Activated T-helper 1 cell treated with anti-CD3 and anti-CD28 coated beads, Interleukin-12 subunit alpha, Interleukin-12 subunit beta, Interleukin-2, Interleukin-4 antibody, amounts not matched to agents 30 ng/mL and 10 ng/mL and 1 ng/mL, durations not matched to agents 14 hours and 24 hours and 36 hours (primary cell): ENCODE measurements at places on chromosomes 5 and 9.
A peak's percentile ranks its signal among the peaks of the same experiment; 100 is the strongest.

GRCh38 chr5:82347201-82347865 lies 69.2 kb upstream of the RPS23 start:
- no peak for DNase-seq

DNA sequence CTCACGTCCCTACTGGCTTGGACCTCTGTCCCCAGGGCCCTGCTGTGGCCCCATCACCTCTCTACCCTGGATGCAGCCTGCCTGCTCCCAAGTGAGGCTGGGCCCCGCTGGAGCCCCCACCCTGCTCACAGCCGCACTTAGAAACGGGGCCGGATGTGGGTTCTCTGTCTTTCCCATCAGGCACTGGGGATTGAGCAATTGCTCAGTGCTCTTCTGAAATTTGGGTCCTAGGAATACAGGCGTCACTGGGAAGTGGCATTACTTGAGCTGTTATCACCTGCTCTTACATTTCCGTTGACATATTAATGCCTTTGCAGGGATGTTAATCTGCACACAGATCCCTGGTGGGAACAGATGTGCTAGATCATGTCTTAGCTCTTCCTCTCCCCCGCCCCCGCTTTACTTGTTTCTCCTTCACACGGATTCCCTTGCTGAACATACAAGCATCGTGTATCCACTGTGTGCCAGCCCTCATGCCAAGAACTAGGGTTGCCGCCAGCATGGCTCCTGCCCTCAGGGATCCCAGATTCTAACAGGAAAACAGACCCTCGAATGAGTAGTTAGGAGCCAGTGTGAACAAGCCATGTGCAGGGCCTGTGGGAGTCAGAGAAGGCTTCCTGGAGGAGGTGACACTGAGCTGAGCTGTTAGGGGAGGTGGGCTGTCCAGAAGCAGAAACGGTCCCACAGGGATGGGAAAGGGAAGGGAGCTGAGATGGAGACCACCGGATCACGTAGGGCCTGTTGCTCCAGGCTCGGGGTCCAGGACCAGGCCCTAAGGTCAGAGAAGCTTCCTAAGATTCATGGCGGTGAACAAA lies 65.1 kb downstream of the NEK6 start:
- DNase-seq = no peak

- DNase-seq = no peak
Measured at GRCh38 chr9:75826314-75826713, 64.2 kb upstream of the PCSK5 start.

- DNase-seq = no peak
Measured at GRCh38 chr5:1153428-1153827, 41.6 kb upstream of the SLC12A7 start.

GRCh38 chr5:167049771-167050567 lies 1241.5 kb upstream of the WWC1 start:
- DNase-seq = no peak

DNA sequence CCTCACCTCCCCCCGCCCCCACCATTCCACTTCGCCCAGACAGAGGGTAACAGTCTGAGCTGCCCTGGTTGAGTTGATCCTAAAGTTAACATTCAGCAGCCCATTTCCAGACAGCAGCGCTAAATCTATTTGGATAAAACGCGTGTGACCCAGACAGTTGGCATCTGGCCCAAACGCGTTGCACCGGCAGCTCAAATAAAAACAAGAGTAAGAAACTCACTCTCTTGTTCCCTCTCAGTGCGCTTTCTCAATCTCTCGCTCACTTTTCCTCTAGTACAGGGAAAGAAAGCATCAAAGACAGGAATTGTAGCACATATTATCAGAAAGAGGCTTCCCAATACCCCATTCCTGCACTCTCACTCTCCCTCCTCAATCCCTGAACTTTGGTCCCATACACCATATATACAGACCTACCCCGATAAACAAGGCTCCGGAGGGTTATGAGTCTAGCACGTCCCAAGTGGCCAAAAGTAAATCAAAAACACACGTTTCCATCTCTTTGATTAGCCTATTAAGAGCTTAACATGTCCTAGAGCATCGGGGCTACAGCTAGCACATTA lies 1.3 kb downstream of the ADAMTS6 start:
- DNase-seq = no peak

DNA sequence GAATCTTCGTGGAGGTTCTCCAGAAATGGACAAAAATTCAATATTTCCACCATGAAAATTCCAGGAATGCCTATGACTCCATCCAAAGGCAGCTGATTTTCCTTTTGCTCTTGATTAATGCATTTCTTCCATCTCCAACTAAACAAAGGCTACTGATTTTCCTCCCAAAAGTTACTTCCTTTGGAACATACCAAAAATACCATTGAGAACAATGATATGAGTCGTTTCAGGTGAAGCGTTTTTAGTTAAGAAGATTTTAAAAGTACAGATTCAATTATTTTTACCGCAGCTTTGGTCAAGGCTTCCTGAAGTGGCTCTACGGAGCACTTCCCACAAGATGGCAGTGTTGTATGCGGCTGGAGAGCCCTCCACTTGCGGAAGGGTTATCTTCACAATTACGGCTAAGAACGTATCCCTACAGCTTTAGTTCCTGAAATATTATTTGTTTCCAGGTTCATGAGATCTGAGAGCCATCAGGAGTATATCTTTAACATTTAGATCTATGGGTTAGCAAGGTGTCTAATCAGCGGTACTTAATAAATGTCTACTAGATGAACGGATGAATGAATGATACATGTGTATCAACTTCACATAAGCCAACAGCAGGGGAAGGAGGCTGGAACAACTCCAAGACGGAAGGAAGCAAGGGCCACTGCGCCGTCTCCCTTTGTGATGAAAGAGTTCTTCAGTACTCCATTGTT lies 35.9 kb upstream of the ARSB start:
- no peak for DNase-seq

- DNase-seq = no peak
Measured at GRCh38 chr5:34977934-34978613, 48.7 kb downstream of the DNAJC21 start.

DNA sequence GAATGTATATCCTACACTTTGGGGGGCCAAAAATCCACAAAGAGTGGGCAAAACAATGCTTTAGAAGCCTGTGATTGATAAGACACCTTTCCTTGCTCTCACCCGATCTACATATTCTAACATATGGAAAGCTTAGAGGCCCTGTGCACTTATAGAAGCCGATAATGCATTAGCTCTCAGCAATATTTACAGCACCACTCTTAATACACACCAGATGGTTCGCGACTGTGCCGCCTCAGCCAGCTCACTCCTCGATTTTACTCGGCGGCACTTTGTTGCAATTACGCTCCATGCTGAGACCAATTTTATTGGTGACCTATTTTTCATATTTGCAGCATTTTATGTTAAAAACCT lies 18.8 kb downstream of the NR2F1 start:
- DNase-seq = no peak

- no peak for DNase-seq
Measured at GRCh38 chr5:89211836-89212235, 328.9 kb upstream of the MEF2C start.

GRCh38 chr5:62093976-62094375 lies 212.0 kb upstream of the KIF2A start:
- no peak for DNase-seq

- peak; percentile 12 for DNase-seq
Measured at GRCh38 chr5:151270599-151270998, 17.6 kb downstream of the GM2A start.

DNA sequence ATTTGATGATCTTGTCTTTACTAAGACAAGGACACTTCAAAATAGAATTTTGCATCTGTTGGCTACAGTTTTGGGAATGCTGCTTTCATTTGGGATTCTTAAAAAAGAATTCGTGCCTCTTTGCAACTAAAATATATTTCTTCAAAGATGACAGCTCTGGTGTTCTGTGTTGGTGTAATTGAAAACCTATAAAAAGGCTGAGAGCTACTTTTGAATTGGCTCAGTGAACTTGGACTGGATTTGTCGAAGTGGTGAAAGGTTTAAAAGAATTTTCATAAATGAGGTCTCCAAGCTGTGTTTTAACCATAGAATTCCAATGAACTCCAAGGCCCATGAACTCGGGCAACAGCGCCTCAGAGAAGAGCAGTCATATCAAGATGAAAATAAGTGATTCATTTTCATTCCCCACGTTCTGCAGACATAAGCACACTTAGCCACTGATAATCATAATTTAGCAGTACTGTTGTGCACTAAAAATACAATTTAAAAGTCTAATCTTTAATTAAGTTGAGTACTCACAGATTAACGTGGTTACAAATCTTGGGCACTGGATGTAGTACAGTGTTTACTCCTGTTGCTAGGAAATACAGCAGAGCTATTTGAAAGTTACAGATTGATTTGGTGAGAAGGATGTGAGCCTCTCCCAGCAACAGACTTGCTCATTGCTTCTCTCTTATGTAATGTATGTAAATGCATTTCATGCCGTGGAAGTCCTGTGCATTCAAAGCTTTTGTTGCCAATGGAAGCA lies 10.9 kb downstream of the SNCAIP start:
- DNase-seq = no peak

- DNase-seq = no peak
Measured at GRCh38 chr9:99073985-99074901, 30.7 kb upstream of the TGFBR1 start.

DNA sequence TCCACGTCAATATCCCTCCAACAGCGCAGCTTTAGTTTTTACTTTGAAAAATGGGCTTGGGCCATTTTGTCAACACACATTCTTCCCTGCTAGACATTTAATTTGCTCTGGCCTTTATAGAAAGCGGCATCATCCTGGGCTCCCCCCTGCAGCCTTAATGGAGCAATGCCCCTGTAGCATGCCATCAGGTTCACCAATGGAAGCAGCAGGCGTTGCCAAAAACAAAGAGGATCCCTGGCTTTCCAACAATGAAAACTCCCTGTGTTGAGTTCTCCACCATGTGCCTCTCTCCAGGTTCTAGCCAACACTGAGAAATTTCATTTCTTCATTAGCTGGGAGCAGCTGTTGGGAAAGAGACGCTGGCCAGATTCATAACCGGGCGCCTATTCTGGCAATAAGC lies 139.5 kb downstream of the ZNF622 start:
- no peak for DNase-seq

DNA sequence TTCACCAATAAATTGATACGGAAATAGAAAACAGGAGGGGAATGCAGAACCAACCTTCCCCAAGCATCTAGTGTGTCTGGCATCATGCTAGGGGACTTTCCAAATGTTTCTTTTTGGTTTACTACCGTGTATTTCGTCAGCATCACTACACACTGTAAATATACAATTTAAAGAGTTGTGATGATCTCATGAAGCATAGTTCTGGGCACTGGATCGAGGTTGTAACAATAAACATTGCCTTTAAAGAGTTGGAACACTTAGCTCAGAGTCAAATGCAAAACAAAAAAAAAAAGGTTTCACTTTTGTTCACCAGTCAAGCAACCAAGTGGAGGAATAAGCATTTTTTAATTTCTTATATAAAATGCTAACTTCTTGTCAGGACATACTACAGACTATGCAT lies 2.9 kb upstream of the SCAI start:
- DNase-seq = no peak

GRCh38 chr9:86469476-86470250 lies 115.5 kb upstream of the TUT7 start:
- DNase-seq = no peak

- DNase-seq = no peak
Measured at GRCh38 chr5:105740242-105740641, 1930.5 kb downstream of the EFNA5 start.

DNA sequence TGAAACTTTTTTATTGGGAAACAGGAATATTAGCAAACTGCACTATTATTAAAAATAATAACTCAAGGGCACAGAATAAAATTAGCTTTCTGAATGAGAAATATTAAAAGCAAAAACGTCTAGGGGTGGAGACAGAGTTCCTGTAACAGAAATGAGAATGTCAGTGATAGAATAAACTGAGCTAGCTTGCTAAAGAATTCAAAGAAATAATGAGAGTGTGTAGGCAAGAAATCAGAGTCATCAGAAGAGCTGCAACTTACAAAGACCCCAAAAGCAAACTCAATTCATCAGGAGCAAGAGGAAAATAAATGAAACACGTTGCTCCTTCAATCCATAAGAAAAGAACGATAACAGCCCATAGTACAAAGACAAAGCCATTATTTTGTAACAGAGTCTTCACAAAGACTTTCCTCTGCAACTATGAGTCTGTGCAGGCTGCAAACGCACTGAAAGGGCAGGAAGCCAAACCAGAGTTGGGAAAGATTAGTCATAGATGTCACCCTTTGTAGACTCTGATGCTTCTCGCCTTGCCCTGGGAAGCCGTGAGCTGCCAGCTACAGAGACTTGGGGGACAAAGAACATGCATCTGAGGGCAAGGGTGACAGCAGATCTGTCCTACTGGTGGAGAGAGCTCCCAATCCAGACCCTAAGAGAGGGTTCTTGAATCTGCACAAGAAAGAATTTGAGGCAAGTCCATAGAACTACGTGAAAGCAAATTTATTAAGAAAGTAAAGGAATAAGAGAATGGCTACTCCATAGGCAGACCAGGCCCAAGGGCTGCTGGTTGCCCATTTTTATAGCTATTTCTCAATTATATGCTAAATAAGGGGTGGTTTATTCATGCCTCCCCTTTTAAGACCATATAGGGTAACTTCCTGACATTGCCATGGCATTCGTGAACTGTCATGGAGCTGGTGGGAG lies 40.8 kb downstream of the SHC3 start:
- DNase-seq = no peak

- DNase-seq = no peak
Measured at GRCh38 chr9:22237497-22238363, 208.9 kb upstream of the DMRTA1 start.

- DNase-seq = no peak
Measured at GRCh38 chr9:90064971-90065370, 460.2 kb downstream of the GADD45G start.

DNA sequence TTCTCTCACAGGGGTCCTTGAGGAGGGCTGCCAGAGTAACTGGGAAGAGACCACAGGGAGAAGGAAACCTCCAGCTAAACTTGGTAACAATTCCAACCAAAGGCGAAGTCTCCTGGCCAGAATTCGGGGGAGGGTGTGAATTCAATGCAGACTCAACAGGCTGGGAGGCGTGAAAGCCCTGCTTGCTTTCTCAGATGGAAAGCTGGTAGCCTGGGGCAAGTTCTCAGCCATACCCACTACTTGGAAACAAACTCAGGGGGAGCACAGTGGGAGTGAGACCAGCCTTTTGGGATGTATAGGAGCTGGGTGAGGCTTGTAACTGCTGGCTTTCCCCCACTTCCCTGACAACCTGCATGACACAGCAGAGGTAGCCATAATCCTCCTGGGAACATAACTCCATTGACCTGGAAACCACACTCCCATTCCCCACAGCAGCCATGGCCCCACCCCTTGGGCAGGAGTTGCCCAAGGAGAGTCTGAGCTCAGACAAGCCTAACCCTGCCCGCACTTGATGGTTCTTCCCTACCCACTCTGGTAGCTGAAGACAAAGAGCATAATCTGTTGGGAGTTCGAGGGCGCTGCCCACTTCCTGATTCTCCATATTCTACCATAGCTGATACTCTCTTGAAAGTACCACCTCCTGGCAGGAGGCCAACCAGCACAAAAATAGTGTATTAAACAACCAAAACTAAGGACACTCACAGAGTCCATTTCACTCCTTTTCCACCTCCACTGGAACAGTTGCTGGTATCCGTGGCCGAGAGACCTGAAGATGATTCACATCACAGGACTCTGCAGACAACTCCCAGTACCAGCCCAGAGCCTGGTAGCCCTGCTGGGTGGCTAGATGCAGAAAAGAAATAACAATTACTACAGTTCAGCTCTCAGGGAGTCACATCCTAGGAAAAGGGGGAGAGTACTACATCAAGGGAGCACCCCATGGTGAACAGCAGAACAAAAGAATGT lies 123.8 kb downstream of the FAM170A start:
- no peak for DNase-seq
